ENCODE measurements at places on chromosomes 4 and X.

GRCh38 chrX:50579955-50580354, 109.3 kb upstream of the DGKK start:
- peak; percentile 47 for DNase-seq

- DNase-seq: no peak
Observed at GRCh38 chrX:22360129-22360528, 87.4 kb downstream of the CBLL2 start.

GRCh38 chr4:40377512-40378365, 42.6 kb downstream of the CHRNA9 start:
- no peak for DNase-seq

- DNase-seq: peak; percentile 66
Observed at GRCh38 chrX:53262918-53263394, 18.4 kb downstream of the IQSEC2 start.

DNA sequence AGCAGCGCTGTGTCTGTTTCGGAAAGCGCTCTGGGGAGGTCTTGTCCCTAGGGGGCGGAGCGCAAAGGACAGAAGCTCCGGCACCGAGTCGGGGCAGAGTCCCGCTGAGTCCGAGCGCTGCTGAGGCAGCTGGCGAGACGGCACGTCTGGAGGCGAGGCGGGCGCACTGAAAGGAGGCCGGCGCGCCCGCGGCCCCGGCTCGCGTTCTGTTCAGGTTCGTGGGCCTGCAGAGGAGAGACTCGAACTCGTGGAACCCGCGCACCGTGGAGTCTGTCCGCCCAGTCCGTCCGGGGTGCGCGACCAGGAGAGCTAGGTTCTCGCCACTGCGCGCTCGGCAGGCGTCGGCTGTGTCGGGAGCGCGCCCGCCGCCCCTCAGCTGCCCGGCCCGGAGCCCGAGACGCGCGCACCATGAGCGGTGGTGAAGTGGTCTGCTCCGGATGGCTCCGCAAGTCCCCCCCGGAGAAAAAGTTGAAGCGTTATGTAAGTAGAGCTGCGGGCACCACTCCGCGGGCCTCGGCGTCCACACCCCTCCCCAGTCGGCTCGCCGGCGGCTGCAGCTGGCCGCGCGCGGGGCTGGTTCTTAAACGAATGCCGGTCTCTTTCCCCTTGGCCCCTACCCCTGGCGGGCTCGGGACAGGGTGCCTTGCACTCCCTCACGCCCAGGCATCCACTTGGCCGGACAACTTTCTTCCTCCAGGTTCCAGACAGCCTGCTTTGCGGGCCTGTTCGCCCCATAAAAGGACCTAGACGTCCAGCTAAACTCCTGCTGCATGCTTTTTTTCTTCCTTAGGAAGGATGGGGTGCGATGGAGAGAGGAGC, at the start of gene GAB1:
Gene GAB1 (plus strand): TSS at position 96 of the 819 bp plus-strand sequence. CDS start 313 bp downstream, at position 409.
- peak; percentile 88 for DNase-seq

GRCh38 chr4:138833974-138834373, 181.6 kb upstream of the NOCT start:
- no peak for DNase-seq

GRCh38 chrX:70636218-70636617, 191.6 kb downstream of the DLG3 start:
- no peak for DNase-seq

GRCh38 chr4:1852904-1853623, 2.9 kb downstream of the LETM1 start:
- no peak for DNase-seq

- DNase-seq: peak; percentile 52
Observed at GRCh38 chr4:147928400-147928799, 196.5 kb downstream of the ARHGAP10 start.

DNA sequence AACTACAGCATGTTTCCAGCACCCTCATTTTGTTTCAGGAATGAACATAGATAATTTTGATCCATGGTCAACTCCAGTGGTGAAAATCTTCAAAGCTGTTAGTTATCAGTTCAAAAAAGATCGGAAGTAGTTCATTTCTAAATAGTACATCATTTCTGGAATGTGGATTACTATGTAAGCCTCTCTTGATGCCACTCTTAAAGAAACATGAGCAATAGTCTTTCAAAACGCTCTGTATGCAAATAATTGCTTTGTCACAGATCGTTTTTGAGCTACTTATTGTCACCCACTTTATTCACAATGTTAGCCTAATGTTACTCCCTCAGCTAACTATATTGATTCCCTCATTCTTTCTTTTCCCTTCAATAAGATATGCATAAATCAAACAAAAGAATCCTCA, 65.7 kb downstream of the NEIL3 start:
- no peak for DNase-seq

DNA sequence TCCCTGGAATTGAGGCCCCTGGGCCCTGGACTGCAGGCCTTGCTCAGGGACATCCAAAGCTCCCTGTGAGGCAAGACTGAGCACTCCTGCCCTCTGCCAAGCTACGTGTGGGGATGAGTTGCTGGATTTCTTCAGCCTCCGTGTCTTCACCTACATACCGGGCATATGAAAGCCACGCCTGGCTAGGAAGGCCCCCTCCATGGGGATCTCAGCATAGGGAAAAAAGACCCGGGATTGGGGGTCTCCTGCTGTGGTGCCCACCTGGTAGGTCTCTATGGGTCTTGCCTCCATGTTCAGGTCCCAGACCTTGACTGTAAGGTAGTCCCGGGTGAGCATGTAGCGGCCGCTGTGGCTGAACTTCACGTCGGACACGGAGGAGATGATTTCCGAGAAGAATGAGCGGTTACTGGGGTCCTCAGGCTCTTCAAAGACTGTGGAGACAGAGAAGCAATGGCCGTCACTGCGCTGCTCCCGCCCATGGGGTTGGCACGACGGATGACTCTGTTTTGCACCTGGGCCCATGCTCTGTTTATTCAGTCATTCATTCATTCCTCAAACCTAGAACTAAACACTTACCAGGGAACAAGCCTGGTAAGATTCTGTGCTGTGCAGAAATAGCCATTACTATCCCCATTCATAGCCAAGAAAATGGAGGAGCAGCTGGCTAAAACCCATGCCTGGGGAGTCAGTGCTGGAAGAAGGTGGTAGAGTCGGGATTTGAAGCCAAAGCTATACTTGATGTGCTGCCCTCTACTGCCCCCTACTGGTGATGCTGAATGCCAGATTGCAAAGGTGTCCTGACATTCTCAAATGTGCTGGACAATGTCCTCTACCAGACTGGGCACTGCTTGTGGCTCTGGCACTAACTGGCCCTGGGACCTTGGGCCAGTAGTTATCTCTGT, 63.9 kb downstream of the WFS1 start:
- DNase-seq: no peak

DNA sequence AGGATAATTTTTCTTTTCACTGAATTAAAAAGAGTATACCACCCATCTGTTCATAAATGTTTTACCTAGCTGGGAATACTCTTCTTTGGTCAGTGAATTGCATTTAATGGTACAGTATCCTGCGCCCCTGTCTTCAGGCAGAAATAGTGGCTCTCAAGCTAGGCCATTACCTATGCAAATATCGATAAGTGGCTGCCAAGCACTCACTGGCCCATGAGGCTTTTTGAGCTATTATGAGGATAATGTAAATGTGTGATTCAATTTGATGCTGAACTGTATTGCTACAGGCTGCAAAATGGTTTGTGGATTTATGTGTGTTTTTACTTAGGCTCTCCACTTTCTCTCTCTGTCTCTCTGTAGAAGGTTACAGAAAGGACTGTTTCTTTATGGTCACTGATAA, 30.1 kb upstream of the MTMR1 start:
- no peak for DNase-seq

- no peak for DNase-seq
Observed at GRCh38 chr4:47597696-47598095, 112.6 kb downstream of the ATP10D start.

GRCh38 chr4:184384810-184385557, 89.4 kb downstream of the IRF2 start:
- no peak for DNase-seq

DNA sequence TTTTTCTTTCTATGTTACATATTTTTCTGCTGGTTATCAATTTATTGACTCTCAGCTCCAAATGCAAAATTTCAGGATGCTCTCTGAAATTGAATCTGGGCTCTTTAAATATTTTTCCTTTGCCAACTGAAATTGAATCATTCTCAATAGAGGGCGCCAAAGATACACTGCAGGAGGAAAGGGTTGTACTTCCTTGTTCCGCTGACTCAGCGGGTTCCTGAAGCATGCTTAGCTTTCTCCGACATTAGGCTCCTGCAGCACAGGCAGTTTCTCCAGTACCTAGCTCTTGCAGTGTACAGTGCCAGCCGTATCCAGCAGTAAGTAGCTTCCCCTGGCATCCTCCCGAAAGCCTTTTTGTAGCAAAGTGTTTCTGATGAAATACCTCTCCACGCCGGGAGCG, 28.8 kb upstream of the CFAP47 start:
- peak; percentile 60 for DNase-seq

DNA sequence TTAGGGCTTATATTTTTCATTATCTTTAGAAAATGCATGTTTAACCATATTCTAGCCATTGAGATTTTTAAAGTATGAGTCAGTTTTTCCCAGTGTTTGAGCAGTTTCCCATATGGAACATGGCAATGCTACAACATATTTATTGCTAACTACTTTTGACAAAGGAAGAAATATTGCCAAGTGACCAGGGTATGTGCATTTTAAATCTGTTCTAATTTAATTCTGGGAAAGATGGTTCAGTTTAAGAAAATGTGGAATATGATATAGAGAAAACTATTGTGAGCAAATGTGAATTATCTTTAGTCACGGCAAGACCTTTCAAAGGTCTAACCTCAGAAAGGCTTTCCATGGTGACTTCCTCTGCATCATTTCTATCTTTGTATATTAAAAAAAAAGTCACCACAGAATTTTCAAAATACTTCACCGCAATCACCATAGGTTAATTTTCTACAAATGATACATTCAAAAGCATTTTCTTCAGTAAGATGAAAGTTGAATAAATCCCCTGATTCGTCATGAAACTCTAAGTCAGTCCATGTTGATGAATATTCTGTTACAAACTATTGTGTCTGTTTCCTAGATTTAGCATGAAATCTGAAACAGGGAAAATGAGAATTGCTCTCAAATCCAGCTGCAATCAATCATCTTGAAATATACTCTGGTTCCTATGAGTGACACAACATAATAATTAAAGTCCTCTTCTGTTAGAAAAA, 2349.0 kb upstream of the TENM3 start:
- DNase-seq: peak; percentile 49

DNA sequence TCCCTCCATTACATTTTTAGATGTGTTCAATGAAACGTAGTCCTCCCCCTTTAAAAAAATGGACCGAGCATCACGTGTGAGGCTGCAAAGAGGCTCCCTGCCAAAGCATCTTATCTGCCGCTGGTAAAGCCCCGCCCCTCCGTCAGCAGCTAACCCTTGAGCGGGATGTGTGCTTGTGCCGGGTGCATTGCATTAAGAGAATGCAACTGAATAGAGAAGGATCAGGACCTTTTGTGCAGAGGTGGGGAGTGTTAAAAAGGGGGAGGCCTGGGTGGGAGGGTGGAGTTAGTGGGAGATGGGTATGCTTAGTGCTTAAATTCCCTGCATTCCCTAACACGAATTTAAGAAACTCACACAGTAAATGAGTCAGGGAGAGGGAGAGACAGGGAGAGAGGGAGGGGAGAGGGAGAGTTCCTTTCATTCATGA, 66.0 kb downstream of the TBL1X start:
- DNase-seq: peak; percentile 88

DNA sequence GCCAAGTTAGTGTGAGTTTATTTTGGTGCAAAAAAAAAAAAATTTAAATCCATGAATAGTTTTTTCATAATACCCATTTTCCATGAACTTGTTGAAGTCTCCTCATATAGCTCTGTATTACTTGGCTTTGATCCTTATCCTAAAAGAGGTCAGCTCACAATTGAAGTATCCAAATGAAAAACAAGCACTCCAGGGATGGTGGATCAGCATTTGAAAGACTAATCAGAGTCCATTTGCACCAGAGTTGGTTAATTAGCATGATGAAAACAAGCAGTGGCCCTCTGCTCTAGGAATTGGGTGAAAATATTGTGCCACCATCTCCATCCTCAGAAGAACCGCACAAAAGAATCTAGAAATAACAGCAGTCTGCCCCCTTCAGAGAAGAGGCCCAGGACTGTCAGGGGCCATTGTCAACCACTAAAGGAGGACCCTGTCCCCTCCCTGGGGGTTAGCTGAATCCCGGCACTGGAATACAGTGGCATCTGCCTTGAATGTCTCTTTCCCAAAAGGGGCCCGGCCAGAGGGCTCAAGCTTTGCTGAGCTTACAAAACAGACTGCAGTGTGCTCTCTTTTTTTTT, 24.7 kb downstream of the SH3KBP1 start:
- DNase-seq: no peak

- no peak for DNase-seq
Observed at GRCh38 chrX:41718481-41719235, 5.3 kb upstream of the GPR82 start.

DNA sequence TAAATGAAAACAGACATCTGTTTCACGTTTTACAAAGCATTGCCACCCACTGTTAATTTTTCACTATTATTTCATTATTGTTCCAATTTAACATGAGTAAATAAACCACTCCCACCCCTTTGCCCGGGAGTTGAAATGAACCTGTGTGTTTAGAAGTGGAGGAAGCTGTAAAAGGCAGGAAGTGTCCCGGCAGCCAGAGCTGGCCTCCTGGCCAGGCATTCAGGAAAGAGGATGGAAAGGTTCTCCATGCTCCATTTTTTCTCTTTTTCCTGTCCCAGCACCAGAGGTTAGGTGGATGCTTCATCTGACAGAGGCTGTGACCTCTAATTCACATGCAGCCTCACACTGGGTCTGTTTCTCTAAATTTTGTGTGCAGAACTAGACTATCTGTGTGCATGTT, 55.5 kb upstream of the LNX1 start:
- DNase-seq: no peak

DNA sequence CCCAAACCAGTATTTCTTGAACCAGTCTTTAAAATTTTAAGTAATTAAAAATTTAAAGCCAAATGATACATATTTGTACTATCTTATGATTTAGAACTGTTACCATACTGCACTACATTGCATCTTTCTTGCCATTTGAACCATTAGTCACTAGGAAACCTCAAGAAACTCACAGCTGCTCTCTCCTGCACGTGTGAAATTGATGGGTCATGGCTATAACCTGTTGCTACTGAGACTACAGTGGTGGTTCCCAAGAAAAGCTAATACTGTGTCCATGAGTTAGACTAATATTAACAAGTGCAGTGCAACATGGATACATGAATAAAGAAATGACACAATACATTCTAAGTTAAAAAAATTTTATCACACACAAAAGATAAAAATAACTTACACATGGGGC, 88.4 kb downstream of the PDE5A start:
- no peak for DNase-seq

DNA sequence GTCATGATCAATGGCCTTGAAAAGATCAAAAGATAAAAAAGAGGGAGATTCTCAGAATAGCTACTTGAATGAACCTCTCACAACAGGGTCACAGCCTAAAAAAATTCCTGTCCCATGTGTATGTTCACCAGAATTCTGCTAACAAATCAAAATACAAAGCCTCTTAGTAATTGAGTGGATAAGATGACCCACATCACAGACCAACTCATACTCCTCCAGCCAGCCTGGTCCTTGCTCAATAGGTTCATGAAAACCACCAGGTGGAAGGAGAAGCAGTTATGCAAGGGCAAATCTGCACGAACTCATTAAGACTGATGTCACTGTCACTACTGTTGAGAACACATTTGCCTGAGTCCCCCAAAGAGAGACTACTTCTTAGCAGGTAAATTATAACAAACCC, 21.5 kb downstream of the WDFY3 start:
- peak; percentile 37 for DNase-seq

- DNase-seq: peak; percentile 36
Observed at GRCh38 chr4:165502916-165503907, 124.4 kb downstream of the CPE start.
